ENCODE measurements at places on chromosomes 6 and 20.

- DNase-seq: peak; percentile 90
Observed at GRCh38 chr6:166078294-166078693, 89.4 kb downstream of the TBXT start.

DNA sequence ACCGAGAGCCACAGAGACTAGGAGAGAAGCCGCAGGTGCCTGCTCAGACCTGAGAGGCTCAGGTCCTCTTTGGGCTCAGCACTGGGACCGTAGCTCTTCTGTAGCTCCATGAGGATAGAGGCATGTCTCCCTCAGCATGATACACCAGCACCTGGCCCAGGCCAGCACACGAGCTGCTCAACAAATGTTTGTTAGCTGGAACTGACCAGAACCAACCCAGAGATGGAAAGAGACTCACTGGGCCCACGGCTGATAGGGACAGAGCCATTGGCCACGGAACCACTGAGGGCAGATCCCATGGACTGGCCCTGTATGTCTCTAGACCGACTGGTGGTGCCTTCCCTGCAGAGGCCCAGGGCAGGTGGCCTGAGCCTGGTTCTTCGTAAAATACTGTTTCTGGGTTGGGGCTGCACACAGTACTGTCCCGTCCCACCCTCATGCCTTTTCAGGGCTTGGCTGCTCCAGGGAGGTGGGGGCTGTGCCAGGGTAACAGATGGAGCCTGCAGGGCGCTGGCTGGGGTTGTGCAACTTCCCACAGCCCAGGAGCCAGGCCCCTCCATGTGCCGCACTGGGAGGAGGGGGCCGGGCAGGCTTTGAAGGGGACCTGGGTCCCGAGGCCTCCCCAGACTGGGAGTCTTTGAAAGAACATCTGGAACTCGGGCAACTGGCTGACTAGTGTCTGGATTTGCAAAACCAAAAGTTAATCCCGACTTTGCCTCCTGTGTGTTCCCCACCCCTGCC is 5.2 kb downstream of the C20orf204 start:
- DNase-seq: no peak

DNA sequence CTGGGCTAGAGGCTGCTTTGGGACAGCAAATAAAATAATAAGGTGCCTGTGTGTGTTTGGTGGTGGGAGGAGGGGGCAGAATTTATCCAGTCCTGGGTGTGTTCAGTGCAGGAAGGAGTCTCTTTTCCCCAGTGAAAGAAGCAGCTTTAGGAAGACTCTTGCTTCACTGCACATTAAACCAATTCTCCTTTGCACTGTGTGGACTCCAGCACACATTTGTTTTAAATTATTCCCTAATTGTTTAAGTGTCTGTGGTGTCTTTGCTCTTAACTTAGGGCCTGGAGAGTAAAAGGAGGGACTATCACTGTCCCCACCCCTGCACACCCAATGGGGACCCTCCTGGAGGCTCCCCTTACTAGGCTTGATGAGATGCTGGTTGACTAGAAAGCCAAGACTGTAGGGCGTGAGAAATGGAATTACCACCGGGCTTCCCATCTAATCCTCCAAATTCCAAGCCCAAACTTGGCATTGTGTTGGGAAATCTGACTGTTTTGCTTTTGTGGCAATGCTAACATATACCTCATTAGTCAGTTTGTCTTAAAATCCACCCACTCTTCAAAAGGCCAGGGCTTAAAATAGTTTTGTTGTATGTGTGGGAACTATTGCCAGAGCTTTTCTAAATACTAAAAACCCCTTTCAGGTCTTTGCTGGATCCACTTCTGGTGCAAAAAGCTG is 13.5 kb upstream of the DAAM2 start:
- DNase-seq: no peak

GRCh38 chr6:56475736-56476457 is 166.8 kb downstream of the DST start:
- DNase-seq: no peak

DNA sequence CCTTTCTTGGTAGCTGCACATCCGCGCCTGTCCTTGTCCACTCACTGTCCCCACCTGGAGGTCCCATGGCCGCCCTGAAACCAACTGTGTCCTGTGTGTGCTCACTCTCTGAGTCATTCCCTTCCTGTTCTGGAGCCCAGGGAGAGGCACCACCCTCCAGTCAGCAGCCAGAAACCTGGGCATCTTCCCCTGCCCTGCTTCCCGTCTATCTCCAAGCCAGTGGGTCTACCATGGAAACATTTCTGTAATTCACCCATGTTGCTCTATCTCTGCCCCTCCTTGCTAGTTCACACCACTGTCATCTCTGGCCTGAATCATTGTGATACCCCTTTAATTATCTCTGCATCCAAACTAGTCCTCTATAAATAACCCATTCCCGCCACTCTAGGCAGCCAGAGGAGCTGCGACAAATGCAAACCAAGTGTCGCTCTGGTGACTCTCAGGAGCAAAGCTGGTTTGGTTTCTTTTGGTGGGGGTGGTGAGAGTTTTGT is 28.8 kb upstream of the SYNJ2 start:
- no peak for DNase-seq

DNA sequence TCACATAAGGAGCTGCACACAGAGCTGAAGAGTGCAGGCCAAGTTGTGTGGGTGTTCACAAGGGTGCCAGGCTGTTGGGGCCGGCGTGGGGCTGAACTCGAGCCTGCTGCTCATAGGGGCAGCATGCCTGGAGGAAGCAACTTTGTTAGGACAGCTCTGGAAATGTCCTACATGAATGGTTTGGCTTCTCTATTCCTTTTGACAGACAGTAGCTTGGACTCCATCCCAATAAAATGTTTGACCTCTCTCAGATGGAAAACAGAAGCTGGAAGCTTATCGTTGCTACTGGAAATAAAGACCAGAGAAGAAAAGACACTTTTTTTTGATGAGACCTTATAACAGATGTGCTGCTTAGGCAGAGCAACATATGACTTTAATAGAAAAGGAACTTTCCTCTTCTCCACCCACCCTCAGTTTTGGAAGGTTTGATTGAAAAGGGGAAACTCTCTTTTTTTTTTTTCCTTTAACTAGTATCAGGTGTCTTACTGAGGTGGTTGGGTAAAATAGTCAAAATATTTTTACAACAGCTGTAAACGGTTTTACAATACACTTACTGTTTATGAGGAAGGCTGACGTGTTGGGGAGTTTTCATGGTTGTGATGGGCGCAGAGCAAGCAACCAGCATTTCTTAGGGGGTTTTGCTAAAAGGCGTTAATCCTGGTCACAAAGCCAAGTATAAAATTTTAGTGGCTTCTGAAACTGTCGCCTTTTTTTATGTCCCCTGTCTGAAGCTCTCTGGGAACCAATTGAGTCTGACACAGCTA is 80.7 kb upstream of the EEF1E1 start:
- DNase-seq: no peak

GRCh38 chr6:152634773-152635172 is 2.4 kb downstream of the SYNE1 start:
- DNase-seq: no peak

- DNase-seq: no peak
Observed at GRCh38 chr6:68559070-68559469, 76.0 kb upstream of the ADGRB3 start.

- no peak for DNase-seq
Observed at GRCh38 chr6:134047673-134048072, 4.8 kb downstream of the SLC2A12 start.

- no peak for DNase-seq
Observed at GRCh38 chr6:11460837-11461661, 76.5 kb upstream of the TMEM170B start.

DNA sequence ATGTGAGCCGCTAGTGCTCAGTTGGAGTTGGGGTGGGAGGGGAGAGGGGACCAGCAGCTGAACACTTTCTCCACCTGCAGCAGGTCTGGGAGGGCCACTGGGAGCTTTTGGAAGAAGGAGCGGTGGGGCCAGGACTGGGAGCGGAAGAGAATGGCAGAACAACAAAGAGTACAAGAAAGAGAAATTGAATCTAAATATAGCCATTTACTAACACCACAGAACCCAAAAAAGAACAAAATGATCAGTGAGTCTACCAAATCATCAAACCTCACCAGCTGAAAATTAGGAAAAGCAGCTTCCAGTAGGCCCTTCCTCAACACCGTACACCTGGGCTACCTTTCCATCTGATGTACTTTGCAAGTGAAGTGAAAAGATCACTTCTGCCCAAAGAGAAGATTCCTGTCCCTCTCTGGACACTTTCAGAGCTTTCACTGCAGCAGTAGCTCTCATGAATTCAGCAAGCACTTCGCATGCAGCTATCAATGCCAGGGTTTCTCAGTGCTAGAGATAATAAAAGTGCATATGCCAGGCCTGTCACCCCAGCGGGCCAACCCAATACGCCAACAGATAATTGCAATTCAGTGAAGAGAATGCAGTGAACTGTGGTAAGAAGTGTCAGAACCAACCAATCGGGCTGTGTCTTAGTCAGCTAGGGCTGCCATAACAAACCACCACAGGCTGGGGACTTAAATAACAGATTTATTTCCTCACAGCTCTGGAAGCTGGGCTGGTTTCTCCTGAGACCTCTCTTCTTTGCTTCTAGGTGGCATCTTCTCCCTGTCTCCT is 597 bp downstream of the LY86 start:
- DNase-seq: no peak

DNA sequence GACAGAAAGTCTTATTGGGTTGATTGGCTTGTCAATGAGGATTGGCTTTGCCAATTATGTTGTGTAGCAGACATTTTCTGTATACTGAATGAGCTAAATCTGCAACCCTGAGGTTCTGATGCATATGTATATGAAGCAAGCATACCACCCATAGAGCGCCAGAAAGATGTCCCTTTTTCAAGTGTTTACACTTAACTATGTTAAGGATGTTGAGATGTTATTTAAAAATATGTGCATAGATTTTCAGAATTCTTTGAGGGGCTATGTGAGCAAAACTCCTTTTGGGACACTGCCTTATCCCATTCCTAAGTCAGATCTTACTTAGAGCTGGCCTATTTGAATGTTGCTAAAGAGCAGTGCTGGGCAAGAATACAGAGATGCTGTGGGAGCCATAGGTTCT is 1.9 kb downstream of the AIG1 start:
- no peak for DNase-seq

DNA sequence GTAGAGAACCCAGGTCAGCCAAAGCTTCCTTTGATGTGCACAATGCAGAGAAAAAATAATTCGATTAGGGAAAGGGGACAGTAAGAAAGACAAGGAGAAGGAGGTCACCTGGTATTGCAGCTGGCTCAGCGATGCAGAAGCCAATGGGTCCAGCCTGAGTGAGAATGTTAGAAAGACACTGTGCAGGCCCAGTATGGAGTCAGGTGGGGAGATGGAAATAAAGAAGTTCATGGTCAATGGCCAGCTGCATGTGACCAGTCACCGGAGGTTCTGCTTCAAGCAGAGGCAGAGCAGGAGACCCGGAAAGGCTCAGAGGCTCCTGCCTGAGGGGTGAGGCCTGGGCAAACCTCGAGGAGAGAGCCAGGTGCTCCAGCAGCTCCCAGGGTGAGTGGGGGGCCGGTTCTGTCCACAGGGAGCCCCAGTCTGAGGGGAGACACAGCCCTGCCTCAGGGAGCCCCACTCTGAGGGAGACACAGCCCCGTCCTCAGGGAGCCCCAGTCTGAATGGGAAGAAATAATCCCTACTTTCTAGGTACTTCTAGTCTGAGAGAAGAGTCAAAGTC is 51.3 kb downstream of the LRFN2 start:
- DNase-seq: no peak

DNA sequence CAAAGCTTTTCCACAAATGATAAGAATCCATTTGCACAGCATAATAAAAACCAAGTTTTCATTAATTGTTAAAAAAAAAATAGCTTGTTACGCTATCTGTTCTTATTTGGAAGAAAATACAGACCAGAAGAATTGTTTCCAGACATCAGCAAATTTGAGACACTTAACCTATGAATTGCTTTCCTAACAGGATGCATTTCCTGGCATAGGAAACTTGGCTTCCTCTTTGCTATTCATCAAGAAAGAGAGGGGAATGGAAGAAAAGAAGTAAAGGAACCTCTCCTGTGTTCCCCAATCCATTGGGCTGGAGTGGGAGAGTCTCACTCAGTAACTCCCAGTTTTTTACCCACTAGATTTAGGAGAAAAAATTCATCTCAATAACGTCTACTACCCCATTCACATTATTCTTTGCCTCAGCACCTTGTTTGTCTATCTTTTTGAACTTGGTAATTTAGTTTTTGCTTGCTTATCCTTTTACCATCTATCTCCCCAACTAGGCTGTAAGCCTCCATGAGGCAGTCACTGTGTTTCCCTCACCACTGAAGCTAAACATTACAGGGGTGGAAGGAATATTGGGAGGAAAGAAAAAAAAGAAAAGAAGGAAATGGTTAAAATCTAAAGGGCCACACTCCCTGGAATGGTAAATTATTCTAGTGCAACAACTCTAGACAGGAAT is 150.3 kb downstream of the COL21A1 start:
- DNase-seq: no peak
